Right ventricle myocardium superior (tissue), 1 donor: ENCODE measurements at places on chromosomes 2 and 18. TPM values are rescaled to one million over a fixed set of nuclear protein-coding genes. Genes with fewer than 3 reads are reported as not detected.

MOGAT1 gene
- 0.65 TPM for total RNA-seq

SCG2 gene
- total RNA-seq, result not detected

LHCGR gene
- not detected for total RNA-seq

CHRND gene
- not detected for total RNA-seq

SERTAD2 gene
- total RNA-seq, result 12.8 TPM
